ENCODE measurements at places on chromosomes 1 and 21.

GRCh38 chr1:66402194-66402593, 131.8 kb upstream of the SGIP1 start:
- no peak for DNase-seq

- DNase-seq, result no peak
Measured at GRCh38 chr1:95554408-95554807, 320.4 kb downstream of the RWDD3 start.

GRCh38 chr1:246565751-246566127, 322 bp downstream of the TFB2M start:
- no peak for DNase-seq

- DNase-seq, result no peak
Measured at GRCh38 chr1:155083865-155084721, 5.5 kb downstream of the EFNA3 start.

DNA sequence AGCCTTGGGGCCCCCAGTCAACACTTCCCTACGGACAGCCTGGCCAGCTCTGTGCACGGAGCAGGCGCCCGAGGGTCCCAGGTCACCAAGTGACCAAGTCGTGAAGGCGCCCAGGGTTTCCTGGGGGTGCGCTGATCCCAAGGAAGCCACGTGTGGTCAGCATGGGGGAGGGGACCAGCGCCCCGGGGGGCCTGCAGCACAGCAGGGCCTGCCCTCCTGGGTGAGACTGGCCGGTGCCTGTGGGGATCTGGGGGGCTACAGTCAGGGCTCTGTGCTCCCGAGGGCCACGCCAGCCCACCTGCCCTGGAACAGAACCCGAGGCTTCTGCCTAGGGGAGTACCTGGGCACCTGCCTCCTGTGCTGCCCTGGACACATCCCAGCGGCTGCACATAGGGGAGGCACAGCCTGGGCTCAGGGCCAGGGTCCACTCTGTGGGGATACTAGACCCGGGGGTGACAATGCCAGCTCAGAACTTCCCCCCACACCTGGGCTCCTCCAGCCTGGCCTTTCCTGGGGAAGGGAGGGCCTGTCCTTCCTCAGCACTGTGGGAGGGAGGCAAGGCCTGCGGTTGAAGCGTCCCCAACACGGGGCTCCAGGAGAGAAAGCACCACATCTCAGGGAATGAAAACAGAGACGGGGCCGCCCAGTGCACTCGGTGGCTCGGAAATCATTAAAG, 6.2 kb upstream of the POFUT2 start:
- DNase-seq, result no peak

Data from stimulated activated CD8-positive, alpha-beta memory T cell treated with anti-CD3 and anti-CD28 coated beads, Interleukin-4, amount 100 ng/mL, for 1 hour (primary cell).